Activated T-helper 2 cell treated with anti-CD3 and anti-CD28 coated beads, Interferon-gamma antibody, Interleukin-2, Interleukin-4, amounts not matched to agents 10 μg/mL and 5 μg/mL and 100 μg/mL, durations not matched to agents 14 hours and 24 hours and 36 hours (primary cell): ENCODE measurements at places on chromosomes 2 and 18. TPM values are rescaled to one million over a fixed set of nuclear protein-coding genes. Genes with fewer than 3 reads are reported as not detected.

COL5A2 gene
- total RNA-seq = 0.05 and 0.23 TPM in 2 replicates

C1QL2 gene
- total RNA-seq = not detected in 2 replicates

PCARE gene
- total RNA-seq = not detected in 2 replicates

CNDP1 gene
- total RNA-seq = 0.09 TPM in 2 replicates

LRP1B gene
- total RNA-seq = not detected in 2 replicates

CXCR1 gene
- total RNA-seq = not detected in 2 replicates

PAIP2B gene
- 0.84 and 0.94 TPM in 2 replicates for total RNA-seq

RBMS1 gene
- total RNA-seq = 40.1 and 42.2 TPM in 2 replicates

POTEJ gene
- not detected in 2 replicates for total RNA-seq

PSME4 gene
- total RNA-seq = 52.0 and 57.3 TPM in 2 replicates

LINC00305 gene
- total RNA-seq = not detected in 2 replicates

CD8B2 gene
- not detected in 2 replicates for total RNA-seq

LYG1 gene
- 2.0 and 2.2 TPM in 2 replicates for total RNA-seq

KLHL41 gene
- 0.14 TPM in 1 of 2 replicates, not detected in the other for total RNA-seq

RHOB gene
- total RNA-seq = 119 and 123 TPM in 2 replicates

STEAP3 gene
- 0.55 and 0.78 TPM in 2 replicates for total RNA-seq

ABCG8 gene
- 0.23 TPM in 2 replicates for total RNA-seq

TGFA gene
- total RNA-seq = not detected in 2 replicates

TSPYL6 gene
- total RNA-seq = not detected in 2 replicates
